Neural crest cell (in vitro differentiated cells): ENCODE measurements at places on chromosomes 5 and 9.

DNA sequence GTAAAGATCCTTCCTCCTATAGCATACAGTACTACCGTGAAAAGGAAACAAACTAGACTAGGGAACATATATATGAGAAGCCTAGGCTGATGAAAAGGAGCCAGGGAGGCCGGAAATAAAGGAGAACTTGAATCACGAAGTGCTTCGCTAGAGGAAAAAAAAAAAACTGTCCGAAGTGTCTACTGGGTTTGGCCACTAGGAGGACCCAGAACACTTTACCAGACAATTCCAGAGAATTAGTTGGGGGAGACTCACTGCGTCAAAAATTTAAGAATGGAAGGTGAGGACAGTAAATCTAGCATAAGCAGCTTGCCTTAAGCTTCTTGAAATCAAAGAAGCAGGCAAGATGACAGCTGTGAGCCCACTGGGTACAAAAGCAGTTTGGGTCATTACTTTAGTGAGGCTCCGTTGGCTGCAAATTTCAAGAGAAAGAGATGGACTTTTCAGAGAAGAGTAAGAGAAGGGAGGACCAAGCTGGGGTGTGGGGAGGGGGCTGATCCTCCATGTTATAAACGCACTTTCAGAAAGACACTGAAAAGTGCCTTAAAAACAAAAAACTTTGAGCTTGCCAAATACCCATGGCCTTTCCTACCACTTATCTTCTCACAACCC is 47.4 kb downstream of the P4HA2 start:
- no peak for DNase-seq

GRCh38 chr9:69594180-69594579 is 78.0 kb downstream of the APBA1 start:
- DNase-seq = no peak

DNA sequence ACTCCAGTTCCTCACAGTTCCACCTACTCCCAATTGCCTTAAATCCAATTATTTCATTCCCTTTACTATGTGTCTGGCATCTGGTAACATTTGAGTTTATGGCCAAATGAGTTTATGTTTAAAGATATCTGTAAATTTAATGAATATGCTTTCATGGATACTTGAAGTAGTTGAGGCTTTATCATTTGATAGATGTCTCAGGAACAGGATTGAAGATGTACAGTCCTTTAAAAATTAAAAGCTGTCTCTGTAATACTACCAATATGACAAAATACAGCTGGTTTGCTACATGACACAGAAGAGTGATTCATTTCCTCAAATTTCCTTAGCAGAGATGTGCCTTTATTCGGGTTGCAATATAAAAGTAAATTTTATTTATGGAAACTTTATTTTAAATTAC is 2326.0 kb upstream of the ACO1 start:
- no peak for DNase-seq

- no peak for DNase-seq
These were observed 747 bp downstream of the TRPM3 start for GRCh38 chr9:71120501-71121247.

DNA sequence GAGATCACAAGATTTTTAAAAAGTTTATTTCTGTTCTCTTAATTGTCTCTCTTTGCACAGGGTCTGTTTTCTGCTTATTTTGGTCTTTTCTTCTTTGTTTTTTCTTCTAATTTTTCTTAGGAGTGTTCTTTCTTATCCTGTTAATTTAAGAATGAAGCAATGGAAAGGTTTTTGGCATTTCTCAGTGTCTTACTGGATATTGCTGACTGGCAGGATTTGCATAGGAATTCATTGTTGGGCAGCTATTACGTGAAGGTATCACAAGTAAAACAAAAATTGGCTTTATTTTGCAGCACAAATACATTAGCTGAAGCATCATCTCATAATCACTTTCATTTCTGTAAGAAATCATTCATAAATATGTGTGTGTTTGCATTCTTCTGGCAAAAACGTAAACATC is 566.9 kb upstream of the CDH6 start:
- DNase-seq = no peak

DNA sequence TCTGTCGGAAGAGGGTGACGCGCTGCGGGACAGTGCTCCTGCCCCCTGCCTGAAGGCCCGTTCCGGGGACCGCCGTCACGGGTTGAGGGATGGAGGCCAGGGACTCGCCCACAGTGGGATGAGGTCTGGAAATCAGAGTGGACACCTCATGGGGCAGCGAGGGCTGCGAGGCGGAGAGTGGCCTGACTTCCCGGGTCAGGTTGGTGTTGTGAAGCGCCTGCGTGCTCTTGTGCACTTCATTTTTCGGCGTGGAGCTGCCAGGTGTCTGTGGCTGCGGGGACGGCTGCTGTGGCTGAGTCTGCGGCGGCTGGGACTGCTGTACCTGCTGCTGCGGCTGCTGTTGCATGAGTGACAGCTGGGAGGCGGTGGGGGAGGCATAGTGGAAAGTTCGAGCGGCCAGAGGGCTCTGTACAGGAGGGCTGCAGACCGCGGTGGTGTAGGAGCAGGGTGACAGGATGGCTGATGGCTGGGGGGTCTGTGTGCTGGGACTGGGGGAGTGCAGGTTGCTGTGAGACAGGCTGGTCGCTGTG is 434.1 kb downstream of the HCN1 start:
- no peak for DNase-seq

DNA sequence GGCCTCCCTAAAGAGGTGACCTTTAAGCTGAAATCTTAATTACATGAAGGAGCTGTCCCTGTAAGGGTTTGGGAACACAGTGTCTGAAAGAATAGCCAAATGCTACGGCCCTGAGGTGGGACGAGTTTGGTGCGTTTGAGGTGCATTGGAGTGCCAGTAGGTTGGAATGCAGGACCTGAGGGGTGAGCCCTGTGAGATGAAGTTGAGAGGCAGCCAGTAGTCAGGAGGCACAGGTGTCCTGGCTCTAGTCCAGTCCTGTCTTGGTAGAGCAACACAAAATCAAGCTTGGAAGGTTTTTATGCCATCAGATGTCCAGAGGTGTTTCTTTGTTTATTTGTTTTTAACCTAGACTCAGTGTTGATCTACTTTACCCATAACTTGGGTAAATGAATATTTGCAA is 108.5 kb downstream of the ARHGAP26 start:
- no peak for DNase-seq
